ENCODE measurements at places on chromosomes 5 and 9. TPM values are rescaled to one million over a fixed set of nuclear protein-coding genes. Genes with fewer than 3 reads are reported as not detected.

- DNase-seq: peak; percentile 67
These were observed 6.7 kb upstream of the WNT8A start for GRCh38 chr5:138077064-138077696.

Gene FOXI1
- not detected for total RNA-seq

Gene NUTM2F
- not detected for total RNA-seq

- peak; percentile 94 for DNase-seq
These were observed 2.1 kb downstream of the MSANTD3 start for GRCh38 chr9:100428871-100429654.

- DNase-seq: no peak
These were observed 66.0 kb upstream of the PITX1 start for GRCh38 chr5:135100011-135100410.
